ENCODE measurements at places on chromosomes 6 and 20.

DNA sequence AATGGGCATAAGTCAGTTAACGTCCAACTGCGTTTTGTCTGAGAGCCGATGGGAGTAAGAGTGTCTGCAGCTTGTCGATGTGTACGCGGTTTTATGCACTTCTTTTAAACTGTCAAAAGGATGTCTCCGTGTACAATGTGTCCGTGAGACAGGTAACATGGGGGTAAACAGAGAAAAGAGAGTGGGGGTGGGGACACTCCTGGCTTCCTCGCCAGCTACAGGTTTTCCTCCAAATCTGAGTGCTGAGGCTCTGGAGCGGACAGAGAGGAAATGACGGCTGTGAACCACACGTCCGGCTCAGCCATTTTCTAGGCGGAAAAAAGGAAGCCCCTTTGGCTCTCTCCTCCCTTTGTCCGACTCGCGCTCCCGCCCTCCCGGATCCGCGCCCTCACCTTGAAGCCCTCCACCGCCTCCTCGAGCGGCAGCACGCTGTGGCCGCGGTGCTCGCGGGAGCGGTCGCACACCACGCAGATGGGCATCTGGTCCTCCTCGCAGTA lies 916 bp downstream of the TRIM27 start:
- DNase-seq, result no peak

DNA sequence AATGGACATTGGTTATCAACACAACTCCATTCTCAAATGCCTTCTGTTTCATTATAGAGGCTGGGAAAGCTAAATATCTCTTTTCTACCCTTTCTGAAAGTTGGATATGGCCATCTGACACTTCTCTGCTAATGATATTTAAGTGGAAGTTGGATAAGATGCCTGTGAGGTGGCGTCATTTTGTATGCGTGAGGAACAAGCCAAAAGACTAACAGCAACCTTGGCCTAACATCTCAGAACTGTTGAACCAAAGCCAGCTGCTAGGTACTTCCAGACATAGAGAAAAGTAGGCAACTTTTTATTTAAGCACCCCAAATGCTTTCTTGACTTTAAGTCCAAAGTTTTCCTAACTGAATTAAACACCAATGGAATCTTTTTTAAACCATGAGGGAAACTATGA lies 708.4 kb downstream of the CD109 start:
- no peak for DNase-seq

- no peak for DNase-seq
Measured at GRCh38 chr6:156850353-156850752, 73.2 kb downstream of the ARID1B start.

DNA sequence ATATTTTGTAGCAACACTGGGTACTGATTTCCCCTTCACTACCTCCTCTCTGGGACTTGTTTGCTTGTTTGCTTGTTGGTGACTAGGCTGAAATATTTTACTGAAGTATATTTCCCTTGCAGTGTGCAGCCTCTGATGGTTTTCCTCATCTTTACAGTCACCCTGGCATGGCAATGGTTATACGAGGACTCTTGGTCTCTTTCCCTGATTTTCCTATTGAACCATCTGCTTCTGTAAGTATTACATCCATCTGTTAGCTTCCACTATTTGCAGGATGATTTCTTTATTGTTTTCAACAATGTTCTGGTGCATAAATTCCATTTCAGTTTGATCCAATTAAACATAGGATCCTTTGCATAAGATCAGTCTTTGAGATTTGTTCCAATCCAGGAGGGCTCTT lies 465.1 kb downstream of the MEI4 start:
- DNase-seq, result no peak

DNA sequence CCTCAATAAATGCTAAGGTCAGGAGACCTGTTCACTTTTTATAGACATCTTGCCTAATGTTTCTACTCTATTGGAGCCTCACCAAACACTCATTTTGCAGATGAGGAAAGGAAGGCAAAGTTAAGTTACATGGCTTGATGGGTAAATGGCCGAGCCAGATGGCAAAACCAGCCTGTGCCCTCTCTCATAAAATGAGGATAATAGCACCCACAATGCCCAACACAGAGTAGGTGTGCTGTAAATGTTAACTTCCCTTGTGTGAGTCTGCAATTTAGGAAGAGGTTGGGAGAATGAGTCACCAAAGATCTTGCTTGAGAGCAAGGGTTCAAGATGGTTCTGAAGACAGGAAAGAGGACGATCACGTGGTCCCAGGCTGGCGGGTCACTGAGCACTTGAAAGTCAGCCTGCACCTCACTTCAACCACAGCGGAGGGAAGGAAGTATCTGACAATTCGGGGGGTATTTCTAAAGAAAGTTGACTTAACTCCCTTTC lies 3.3 kb downstream of the KCNK5 start:
- DNase-seq, result no peak

- DNase-seq, result no peak
Measured at GRCh38 chr6:75446241-75446880, 47.2 kb downstream of the FILIP1 start.

DNA sequence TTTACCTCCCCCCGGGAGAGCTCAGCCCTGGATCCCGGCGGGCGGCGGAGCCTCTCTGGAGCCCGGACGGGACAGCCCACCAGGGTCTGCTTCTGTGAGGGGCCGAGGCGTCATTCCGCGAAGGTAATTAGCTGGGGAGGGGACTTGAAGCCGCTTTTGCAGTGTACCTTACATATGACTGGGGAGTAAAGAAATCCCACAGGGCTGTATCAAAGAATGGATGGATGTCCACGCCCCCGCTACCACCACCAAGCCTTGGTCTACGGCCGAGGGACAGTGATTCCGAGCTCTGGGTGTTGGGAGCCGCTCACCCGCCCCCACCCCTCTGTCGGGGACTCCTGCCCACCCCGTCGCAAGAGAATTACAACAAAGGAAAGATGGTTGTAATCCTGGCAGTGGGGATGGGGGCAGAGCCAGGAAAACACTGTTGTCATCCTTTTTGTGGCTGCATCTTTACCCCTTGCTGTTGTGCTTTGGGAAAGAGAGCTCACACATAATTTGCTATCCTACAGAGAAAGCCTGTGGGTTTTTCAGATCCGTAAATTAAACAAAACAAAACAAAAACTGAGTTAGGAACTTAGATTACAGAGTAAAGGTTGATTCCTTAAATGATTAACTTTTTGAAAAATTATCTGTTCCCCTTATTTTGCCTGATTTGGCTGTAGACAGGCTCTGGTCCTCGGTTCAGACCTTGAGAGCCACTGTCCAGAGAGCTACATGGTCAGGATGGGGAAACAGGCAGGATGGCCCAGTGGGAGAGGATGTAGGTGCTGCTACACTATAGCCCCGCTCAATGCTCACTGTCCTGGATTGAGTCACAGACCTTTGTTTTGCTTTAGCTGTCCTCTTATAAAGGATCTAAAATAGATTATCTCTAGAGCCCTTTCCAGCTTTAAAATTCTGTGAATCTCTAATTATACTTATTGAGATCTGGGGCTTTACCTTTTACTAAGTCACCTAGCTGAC lies 997 bp upstream of the FBXO30 start:
- no peak for DNase-seq

DNA sequence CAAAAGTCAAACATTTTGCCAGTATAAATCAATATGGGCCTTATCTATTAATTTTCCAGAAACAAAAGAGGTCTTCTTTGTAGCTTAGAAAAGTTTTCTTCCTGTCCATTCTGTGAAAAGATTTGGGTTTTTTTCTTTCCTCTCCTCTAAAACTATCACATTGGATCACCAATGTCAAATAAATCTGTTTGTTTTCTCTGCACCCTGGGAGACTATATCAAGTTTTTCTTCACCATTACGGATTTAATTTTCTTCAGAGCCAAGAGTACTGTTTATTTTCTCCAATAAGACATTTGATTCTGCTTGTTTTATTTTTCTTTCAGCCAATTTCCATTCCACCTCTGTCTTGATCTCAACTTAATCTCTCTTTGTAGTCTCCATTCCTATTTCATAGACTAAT lies 1.9 kb upstream of the LZTS3 start:
- no peak for DNase-seq

- DNase-seq, result no peak
Measured at GRCh38 chr6:142947714-142948480, 2.9 kb upstream of the HIVEP2 start.

DNA sequence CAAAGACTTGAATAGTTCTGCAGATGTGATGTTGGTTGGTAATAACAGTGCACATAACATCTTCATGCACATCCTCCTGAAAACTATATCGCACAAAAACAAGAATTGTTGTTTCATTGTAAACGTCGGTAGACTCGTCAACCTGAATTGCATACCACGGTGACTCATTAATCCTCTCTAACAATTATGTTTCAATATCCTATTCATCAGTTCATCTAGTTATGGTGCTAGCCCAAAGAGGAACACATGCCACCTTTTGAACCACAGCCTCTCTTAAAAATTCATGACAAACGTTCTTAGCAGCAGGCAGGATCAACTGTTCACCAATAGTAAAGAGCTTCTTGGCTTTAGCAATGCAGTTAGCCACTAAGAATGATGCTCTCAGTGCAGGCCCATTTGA lies 25.0 kb downstream of the CRYBG1 start:
- DNase-seq, result no peak

DNA sequence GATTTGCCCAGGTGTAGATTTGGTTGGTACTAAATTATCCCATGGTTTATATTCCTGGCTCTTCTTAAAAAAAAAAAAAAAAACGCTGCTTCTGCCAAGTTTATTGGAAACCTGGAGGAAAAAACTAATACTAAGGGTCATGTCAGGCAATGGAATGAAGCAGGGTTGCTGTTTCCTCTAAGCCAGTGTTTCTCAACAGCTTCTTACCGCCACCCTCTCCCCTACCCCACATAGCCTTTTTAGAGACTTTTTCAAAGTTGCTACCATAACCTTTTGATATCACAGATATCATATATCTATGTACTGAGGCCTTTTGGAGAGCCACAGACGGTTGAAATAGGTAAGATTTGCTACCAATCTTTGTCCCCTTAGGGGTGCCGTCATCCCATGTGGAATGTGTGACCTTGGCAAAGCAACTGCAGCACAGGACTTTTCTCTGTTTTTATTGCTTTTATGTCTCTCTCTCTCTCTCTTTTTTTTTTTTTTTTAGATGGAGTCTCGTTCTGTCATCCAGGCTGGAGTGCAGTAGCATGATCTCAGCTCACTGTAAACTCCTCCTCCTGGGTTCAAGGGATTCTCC lies 35.0 kb downstream of the SYTL3 start:
- DNase-seq, result no peak

GRCh38 chr6:122200440-122200839 lies 199.0 kb upstream of the HSF2 start:
- DNase-seq, result no peak

GRCh38 chr20:16245879-16246278 lies 327.4 kb downstream of the KIF16B start:
- no peak for DNase-seq

DNA sequence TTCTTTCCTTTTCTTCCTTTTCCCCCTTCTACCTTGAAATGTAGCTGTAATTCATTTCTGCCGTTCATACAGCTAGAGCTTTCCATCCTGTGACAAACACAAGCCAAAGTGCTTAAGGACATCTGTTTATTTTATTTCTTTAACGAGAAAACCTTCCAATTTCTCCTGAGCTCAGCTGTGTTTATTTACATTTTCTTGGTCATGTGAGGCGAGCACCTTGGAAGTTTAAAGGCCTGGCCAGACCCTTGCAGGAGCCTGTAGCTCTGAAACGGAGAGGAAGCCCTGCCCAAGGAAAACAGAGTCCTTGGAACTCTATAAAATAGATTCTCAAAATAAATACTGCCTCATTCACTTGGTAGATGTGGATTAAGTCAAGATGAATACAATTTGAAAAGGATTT lies 223.1 kb downstream of the EYA2 start:
- DNase-seq, result no peak

DNA sequence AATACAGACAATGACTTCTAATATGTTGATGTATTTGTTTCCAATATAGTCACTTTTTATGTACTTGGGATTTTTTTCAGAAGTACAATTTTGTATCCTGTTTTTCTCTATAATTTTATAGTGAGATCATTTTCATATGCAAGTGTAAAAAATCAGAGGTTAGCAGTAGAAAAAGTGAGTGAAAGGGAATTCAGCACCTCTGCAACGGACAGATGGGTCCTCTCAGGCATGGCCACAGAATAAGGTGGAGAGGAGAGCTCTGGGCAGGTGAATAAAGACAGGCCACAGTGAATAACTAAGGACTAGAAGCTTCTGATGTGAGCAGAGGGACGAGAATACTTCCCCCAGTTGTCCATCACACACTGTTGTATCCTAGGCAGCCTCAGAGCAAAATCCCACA lies 210.1 kb upstream of the CNR1 start:
- no peak for DNase-seq

- DNase-seq, result no peak
Measured at GRCh38 chr20:11978496-11978895, 60.8 kb downstream of the BTBD3 start.

DNA sequence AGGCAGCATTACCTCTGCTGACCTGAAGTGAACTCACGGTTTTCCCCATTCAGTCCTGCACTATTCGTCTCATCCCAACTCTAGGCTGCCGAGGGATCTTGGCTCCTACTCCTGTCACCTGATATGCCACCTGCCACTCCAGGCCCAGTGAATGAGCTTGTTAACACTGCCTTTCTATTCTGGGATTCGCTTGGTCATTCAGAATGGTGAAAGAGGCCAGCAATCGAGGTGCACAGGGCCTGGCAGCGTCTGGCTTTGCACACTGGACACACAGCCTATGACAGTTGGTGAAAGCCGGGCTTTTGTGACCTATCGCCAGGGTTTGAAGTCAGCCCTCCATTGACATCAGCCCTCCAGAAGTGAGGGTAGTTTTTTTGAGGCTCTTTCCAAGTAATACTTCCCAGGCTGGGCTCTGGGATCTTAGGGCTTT lies 59.3 kb upstream of the MYL9 start:
- DNase-seq, result no peak

All from BJ (cell line).